IPS DF 19.7 (cell line): ENCODE measurements at places on chromosomes 16 and 17.

GRCh38 chr17:76691379-76692191 lies 19.2 kb downstream of the MXRA7 start:
- no peak for DNase-seq

GRCh38 chr17:4098521-4099209 lies 44.2 kb downstream of the ZZEF1 start:
- DNase-seq: no peak

DNA sequence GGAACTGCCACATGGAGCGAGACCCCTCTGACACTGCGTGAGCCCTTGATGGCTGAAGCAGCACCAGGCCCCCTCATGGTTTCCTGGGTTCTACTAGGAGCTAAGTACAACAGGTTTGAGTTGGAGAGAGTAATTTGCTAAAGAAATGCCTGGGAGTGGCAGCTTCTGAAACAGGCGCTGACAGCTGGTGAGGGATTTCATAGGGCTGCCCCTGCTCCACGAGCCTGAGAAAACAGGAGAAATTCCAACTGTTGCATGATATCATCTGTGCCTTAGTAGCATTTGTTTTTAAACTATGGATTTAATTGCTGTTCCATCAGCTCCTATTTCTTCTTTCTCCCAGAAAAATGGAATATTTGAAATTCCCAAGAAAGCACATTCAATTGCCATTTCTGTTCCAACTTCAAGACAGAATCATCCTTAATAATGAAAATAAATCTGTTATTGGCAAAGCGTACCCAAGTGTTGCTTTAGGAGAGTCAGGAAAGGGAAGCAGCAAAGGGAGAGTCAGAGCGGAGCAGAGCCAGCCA lies 78.8 kb upstream of the ANKFN1 start:
- DNase-seq: no peak

- no peak for DNase-seq
Measured at GRCh38 chr17:5464717-5465507, 3.9 kb downstream of the DHX33 start.

GRCh38 chr16:69003500-69003899 lies 102.0 kb upstream of the HAS3 start:
- no peak for DNase-seq

DNA sequence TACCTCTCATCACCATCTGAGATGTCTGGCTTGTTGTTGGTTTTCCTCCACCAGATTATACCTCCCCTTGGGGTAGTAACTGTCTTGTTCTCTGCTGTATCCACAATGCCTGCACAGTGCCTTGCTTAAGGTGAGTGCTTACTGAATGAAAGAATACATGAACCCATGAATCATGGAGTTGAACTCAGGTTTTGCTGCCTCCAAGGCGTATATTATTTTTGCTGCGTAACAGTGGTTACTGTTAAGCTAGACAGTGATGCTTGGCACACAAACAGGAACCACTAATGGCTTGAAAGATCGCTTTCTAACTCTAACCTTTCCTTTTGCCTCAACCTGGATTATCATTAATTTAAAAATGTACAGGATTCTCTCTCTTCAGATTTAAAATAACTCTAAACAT lies 695.8 kb downstream of the TOX3 start:
- no peak for DNase-seq

GRCh38 chr17:35726127-35726952 lies 5.1 kb upstream of the RASL10B start:
- DNase-seq: no peak

GRCh38 chr16:67192781-67193361 lies 916 bp downstream of the E2F4 start:
- no peak for DNase-seq

GRCh38 chr16:47927330-47927729 lies 228.5 kb downstream of the ABCC12 start:
- DNase-seq: no peak

DNA sequence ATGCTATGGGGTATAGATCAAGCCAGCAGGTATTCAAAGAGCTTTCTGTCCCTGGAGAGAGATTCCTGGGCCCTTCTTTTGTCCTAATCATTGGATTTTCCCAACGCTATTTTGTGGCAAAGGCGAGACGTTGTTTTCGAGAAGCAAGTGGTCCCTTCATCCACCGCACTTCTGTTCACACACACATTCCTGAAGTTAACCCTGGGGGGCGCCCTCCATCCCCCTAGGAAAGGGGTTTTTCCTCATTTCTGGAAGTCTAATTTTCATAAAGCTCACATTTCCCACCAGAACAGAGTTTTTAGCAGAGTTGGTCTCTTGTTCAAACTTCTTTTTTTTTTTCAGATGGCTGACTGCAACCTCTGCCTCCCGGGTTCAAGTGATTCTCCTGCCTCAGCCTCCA lies 11.9 kb downstream of the SCGB1C2 start:
- no peak for DNase-seq

GRCh38 chr17:39674702-39675389 lies 6.6 kb downstream of the PNMT start:
- DNase-seq: no peak
